ENCODE measurements at places on chromosomes 4 and X.

- no peak for DNase-seq
These were observed at the start of gene IGFBP7 for GRCh38 chr4:57109847-57110639. Gene IGFBP7, minus strand, starts transcription at chr4:57110385. Its CDS starts 34 bp downstream, at chr4:57110351.

GRCh38 chr4:174631901-174632758, 109.8 kb upstream of the HPGD start:
- DNase-seq: no peak

GRCh38 chr4:165754664-165755063, 118.4 kb upstream of the TLL1 start:
- DNase-seq: no peak

DNA sequence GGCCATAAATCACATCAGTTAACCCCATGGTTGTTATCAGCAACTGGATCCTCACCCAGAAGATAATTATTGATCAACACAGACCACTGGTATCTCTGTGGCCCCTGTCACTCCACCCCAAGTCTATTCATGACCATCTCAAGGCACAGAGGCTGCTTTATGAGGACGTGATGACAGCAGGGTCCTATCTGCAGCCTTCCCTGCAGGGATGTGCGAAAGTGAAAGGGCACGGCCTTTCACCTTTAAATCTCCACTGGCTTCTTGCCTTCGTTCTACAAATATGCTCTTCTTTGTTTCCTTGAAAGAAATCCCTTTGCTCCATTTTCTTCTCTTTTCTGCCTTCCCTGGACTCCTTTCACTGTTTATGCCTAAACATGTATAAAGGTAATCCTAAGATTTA, 170.6 kb upstream of the EDNRA start:
- no peak for DNase-seq

DNA sequence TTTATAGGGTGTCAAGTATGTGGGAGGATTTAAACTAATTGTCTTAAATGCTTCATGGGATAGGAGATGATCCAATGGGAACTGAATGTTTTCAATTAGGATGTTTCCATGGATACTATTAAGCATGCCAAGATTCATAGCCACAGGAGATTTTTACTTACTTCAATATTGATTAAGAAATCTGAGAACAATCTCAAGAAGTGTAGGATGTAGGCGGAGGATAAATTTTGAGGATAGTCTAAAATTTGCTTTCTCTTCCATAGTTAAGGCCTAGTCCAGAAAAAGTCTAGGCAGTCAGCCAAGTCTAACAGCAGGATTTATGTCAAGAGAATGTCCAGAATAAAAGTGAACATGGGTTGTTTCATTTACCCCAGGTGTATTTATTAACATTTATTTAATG, 32.8 kb downstream of the REPS2 start:
- no peak for DNase-seq
